ENCODE measurements at places on chromosomes 5 and 9.

GRCh38 chr9:136703276-136703860 lies 9.0 kb upstream of the DIPK1B start:
- DNase-seq: no peak

GRCh38 chr5:143431789-143432188 lies 28.3 kb upstream of the NR3C1 start:
- no peak for DNase-seq

GRCh38 chr5:148403344-148403743 lies 19.6 kb downstream of the FBXO38 start:
- DNase-seq: no peak

GRCh38 chr5:149211566-149211965 lies 60.1 kb upstream of the AFAP1L1 start:
- DNase-seq: no peak

DNA sequence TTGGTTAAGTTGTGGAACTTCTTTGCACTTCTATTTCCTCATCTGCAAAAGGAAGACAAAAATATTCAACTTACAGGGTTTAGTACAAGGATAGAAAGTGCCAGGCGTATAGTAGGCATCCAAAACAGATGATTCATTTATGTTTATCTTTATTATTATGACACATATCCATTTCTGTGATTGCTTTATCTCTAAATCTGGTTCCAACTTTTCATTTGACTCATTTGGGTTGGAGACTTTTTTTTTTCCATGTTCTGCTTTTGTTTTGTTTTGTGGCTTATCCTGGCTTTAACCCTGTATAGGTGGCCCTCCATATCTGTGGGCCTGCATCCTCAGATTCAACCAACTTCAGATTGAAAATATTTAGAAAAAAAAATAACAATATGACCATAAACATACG lies 186.7 kb upstream of the SLC24A2 start:
- DNase-seq: no peak

- no peak for DNase-seq
These were observed 12.9 kb downstream of the CXCL14 start for GRCh38 chr5:135565725-135566421.

- no peak for DNase-seq
These were observed 387.5 kb downstream of the FAM170A start for GRCh38 chr5:120016717-120017382.

Data from BJ (cell line).